ENCODE measurements at places on chromosomes 5 and 9. TPM values are rescaled to one million over a fixed set of nuclear protein-coding genes. Genes with fewer than 3 reads are reported as not detected.
A peak's percentile ranks its signal among the peaks of the same experiment; 100 is the strongest.

DNA sequence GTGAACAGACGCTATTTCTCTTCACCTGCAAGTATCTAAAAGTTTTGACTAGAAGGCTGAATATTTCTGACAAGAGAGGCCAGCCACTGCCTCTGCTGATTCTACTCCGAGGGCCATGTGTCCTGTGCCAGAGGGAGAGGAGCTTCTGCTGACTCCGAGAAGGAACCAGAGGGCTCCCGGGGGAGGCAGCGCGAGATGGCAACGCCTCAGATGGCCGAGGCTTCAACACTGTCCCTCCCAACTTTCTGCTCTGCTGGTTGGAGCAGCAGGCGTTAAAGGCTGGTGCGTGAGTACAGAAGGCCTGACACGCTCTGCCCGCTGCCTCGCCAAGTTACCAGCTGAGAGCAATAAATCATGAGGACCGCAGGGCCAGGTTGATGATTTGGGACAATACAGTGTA, 178.8 kb downstream of the GAPVD1 start:
- no peak for DNase-seq

GRCh38 chr9:133892193-133892920, 99.8 kb downstream of the VAV2 start:
- no peak for DNase-seq

SLC4A9 gene
- not detected for total RNA-seq

DNA sequence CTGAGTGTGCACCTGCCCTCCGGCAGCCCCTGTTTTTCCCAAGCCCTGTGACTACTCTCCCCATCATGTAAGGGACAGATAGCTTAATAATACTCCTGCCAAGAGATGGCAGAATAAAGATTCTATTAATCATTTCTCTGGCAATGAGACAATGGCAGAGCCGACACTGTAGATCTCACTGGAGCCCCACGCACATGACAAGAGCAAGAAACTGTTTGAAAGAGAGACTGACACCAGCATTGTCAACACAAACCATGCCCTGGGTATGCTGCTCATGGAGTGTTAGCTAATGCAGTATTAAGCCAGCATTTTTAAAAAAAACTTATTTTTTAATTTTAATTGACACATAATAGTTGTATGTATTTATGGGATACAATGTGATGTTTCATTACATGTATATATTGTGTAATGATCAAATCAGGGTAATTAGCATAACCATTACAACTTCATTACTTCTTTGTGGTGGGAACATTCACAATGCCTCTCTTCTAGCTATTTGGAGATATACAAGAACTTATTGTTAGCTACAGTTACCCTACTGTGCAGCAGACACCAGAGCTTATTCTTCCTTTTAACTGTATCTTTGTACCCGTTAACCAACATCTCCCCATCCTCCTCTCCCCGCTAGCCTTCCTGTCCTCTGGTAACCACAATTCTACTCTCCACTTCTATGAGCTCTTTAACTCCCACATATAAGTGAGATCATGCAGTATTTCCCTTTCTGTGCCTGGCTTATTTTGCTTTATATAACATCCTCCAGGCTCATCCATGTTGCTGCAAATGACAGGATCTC, 31.5 kb upstream of the SEMA4D start:
- DNase-seq = no peak

CTSV gene
- 7.2 TPM for total RNA-seq

- DNase-seq = no peak
Observed at GRCh38 chr5:119583684-119584083, 45.7 kb upstream of the FAM170A start.

LCN2 gene
- total RNA-seq = not detected

ENTREP1 gene
- 0.44 TPM for total RNA-seq

MEIKIN gene
- total RNA-seq = not detected

DNA sequence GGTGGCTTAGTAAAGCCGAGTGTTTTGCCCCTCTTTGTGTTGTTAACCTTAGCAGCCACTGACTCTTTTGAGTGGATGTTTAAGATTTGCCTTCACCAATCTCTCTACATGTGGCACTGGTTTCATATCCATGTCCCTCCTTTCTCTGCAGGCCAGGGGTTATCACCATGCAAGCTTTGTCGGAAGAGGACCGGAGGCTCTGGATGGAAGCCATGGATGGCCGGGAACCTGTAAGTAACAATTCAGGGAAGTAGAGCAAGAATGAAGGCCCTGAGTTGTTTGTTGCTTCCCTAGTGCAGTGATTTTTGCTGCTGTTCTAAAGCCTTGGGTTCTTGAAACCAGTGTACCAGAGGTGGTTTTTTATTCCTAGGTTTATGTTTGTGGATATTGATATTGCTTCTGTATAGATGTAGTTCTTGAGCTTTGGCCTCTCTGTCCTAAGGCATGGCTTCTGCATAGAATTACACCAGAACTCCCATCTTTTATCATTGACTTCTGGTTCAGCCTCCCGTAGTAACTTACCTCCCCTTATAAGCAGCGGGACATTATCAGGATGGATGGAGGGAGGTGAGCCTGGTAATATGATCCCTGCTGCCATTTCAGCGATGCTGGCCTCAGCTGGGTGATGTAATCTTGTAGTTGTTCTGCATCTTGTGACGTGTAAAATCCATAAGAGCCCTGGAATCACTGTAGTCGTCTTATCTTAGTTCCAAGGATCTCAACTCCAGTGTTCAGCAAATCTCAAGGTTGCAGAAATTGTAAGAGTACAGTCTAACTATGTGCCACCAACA, 161.9 kb downstream of the ARHGAP26 start:
- no peak for DNase-seq

DNA sequence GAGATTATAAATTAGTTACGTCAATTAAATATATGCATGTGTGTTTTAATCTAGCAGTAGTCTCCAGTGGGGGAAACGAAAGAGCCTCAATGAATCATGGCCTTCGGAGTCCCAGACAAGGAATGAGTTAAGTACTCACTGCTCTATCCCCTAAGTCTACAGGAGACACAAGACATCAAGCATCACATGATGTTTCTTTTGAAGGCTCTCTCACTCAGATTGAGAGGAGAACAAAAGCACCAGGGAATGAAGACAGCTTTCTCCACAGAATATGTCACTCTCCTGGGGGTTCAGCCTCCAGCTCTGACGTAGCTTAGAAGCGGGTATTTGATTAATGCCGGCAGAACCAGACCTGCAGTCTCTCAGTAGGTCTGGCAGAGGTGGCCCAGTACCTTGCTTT, 381.4 kb downstream of the ACTL7B start:
- no peak for DNase-seq

GRCh38 chr5:33984671-33985124, at the start of gene SLC45A2:
SLC45A2 (minus strand) TSS chr5:33984693; CDS start chr5:33984583, 110 bp downstream.
- DNase-seq = no peak

DNA sequence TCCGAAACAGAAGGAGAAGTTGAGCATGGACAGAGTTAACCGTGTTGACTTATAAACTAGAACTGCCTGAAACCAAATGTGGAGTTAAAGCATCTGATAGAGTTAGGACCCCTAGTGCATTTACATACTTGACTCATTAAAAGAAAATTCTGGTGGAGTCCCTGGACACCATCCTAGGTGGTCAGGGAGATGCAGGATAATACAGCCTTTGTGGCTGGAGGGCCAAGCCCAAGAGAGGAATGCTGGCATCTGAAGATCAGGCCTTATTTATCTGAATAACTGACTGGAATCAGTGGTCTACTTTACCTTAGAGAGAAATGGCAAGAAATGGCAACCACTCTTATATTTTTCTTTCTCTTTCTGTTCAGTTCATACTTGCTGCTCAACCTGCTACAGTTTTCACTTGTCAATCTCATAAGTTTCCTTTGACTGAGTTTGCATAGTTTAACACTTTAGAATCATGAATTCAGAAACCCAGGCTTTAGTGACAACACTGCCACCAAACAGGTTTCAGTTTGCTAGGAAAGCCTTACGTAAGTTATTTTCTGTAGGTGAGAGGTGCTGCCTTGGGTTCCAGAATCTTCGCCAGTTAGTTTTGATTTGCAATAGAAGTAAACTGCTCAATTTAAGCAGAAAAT, 10.2 kb downstream of the CMYA5 start:
- no peak for DNase-seq

DNA sequence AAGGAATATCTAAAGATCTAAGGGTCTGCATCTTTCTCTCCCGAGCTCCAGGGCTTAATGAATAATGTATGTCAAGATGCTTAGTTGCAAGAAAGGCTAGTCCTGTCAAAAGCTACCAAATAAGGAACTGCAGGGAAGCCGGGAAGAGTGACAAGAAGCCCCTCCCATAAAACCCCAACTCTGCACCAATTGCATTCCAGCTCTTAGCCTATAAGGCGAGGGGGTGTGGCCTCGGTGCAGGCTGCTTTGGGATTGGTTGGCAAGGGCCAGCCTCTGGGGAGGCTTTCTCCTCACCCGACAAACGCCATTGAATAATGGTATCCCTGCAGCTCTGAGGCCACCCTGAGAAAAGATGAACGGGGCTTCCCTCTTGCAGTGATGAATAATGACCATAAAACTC, 416.9 kb downstream of the RAB3C start:
- DNase-seq = peak; percentile 2

DNA sequence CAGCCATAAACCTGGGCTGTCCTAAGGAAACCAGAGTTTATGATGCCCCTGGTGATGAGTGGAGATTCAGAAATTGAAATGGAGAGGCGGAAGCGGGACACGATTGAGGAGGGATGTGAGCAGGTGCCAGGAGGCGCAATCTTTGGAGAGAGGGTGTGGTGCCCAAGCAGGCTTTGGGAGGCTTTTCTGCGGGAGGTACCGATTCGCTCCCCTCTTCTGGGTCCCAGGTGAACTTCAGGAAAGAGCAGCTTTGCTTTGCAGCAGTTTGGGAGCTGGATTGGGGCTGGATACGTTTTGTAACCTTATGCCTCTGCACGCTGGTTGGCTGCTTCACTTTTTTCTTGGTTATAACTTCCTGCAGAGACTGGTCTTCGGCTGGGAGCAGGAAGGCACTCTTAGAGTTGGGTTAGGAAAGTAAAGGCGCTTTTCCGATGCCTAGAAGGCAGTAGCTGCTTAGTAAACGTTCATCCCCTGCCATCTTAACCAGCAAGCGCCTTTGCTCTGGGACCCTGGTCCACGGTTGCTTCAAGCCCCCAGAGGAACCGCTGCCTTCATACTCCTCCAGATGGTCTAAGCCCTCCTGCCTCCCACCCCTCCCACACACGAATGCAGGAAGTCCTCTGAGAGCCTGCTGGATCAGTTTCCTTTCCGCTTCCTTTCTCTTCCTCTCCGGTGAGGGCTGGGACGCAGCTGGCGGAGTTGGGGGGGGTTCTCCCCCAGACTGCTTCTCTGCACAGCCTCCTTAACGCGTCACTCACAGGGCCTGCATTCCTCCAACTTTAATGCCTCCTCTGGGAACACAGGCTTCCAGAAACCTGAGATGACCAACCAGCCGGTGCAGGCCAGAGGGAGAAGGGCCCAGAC, 15.2 kb upstream of the NEK6 start:
- no peak for DNase-seq

- DNase-seq = no peak
Observed at GRCh38 chr5:171975262-171975876, 31.1 kb downstream of the FBXW11 start.

- DNase-seq = no peak
Observed at GRCh38 chr5:161414037-161414436, 132.5 kb downstream of the GABRB2 start.

DNA sequence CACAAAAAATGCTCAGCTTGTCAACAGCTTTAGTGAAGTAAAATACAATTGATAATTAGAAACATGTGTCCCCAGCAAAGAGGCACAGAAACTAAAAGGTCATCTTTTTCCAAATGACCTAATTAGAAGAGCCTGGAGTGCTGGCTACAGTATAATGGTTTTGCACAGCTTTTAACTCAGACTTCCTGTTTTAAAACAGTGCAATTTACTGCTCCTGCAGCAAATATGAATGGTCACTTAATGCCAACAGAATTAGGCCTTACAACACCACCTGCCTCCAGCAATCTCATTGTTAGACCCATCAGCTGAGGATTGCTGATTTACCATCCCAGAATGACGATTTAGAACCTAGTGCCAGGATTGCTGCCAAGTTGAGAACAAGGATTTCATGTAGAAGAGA, 239.3 kb downstream of the CETN3 start:
- DNase-seq = no peak

ZNF366 gene
- not detected for total RNA-seq

PDE8B gene
- total RNA-seq = 1.1 TPM

Data from neural crest cell (in vitro differentiated cells).